ENCODE measurements at places on chromosomes 7 and 10.

- DNase-seq: no peak
Observed at GRCh38 chr10:74040200-74041126, 42.5 kb downstream of the VCL start.

GRCh38 chr10:127698886-127699285 lies 38.1 kb upstream of the FOXI2 start:
- DNase-seq: no peak

GRCh38 chr10:119348516-119349240 lies 141.3 kb downstream of the GRK5 start:
- no peak for DNase-seq

DNA sequence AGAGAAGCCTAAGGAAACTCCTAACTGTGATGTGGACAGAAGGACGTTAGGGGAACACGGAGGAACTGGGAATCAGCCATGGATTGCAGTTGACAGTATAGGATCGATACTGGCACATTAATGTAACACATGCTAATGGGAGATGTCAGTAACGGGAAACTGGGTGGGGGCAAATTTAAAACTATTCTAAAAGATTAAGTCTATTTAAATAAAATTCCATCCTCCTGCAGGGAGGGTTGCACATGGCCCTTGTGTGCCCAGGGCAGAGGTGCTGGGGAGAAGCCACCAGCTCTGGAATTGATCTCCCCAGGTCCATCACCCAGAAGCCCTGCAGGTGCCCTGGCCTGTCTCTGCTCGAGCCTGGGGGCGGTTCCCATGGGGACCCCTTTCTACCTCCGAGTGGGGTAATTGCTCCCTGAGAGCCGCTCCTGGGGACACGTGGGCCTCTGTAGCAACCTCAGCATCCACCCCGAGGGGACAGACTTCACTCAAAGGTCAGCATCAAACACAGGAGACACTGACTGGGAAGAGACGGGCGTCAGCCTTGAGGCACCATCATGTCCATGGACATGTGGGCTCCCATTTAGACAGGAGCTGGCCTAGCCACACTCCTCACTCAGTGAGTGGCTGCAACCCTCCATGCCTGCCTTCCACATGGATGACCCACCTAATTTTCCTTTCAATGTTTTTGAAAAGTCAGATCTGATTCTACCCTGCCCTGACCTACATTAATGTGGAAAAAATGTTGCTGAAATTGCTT lies 21.1 kb downstream of the SCART1 start:
- no peak for DNase-seq

- no peak for DNase-seq
Observed at GRCh38 chr7:81839708-81840369, 70.0 kb upstream of the HGF start.

GRCh38 chr10:45040921-45041542 lies 40.3 kb downstream of the ZNF22 start:
- no peak for DNase-seq

DNA sequence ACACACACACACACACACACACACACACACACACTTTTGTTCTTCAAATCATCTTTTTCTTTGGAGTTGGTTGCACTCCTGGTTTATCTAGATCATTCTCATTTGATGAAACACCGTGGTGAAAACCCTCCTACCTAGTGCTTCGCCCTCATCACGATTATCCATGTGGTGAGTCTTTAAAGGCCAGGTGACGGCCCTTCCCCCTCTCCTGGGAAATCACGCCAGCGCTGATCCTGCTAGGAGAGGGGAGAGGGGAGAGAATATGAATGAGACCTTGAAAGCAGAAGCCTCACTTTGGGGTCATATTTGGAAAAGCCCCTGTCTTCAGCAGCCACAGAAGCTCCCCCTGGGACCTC lies 103.9 kb upstream of the LRRC4 start:
- no peak for DNase-seq

- no peak for DNase-seq
Observed at GRCh38 chr10:93330824-93331223, 151.3 kb downstream of the MYOF start.

GRCh38 chr7:30068117-30068516 lies 39.9 kb downstream of the PLEKHA8 start:
- no peak for DNase-seq

GRCh38 chr10:77576444-77577032 lies 61.1 kb downstream of the KCNMA1 start:
- no peak for DNase-seq

- DNase-seq: no peak
Observed at GRCh38 chr10:70191161-70191971, 21.1 kb upstream of the SAR1A start.

- DNase-seq: no peak
Observed at GRCh38 chr10:62454687-62455397, 80.7 kb downstream of the ZNF365 start.

DNA sequence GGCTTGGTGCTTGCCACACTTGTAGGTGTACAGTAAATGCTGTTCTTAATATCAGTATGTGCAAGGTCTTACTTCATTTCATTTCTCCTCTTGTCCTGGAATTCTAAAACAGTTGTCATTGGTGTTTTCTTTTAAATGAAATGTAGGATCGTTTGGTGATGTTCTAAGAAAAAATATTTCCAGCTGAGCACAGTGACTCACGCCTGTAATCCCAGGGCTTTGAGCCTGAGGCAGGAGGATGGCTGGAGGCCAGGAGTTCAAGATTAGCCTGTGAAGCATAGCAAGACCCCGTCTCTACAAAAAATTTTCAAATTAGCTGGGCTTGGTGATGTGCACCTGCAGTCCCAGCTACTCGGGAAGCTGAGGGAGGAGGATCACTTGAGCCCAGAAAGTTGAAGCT lies 32.6 kb upstream of the ELN start:
- no peak for DNase-seq

GRCh38 chr7:122651451-122651850 lies 47.5 kb downstream of the RNF133 start:
- DNase-seq: no peak

GRCh38 chr10:36051500-36051991 lies 409.4 kb upstream of the FZD8 start:
- no peak for DNase-seq

Data from activated CD4-positive, CD25-positive, alpha-beta regulatory T cell treated with anti-CD3 and anti-CD28 coated beads, Interleukin-2, amount 50 U/mL, for 72 hours (primary cell).